ENCODE measurements at places on chromosomes 3 and 15.

- DNase-seq = no peak
Observed at GRCh38 chr3:13455644-13456043, 24.5 kb upstream of the HDAC11 start.

DNA sequence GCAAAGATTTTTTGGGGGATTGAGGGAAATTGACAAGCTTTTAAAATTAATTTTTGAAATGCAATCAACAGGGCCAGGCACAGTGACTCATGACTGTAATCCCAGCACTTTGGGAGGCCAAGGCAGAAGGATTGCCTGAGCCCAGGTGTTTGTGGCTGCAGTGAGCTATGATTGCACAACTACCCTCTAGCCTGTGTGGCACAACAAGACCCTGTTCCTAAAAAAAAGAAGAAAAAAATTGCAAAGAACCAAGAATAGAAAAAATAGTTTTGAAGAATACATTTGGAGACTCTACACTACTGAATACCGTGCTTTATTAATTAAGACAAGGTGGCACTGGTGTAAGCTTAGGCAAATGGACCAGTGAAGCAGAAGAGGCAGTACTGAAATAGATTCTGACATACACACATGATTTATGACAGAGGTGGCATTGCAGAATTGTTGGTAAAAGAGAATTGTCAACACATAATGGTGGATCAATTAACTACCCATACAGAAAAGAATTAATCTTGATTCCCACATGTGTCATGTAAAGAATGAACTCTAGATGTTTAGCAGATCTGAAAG lies 443.3 kb upstream of the ATP11B start:
- no peak for DNase-seq

- peak; percentile 25 for DNase-seq
Observed at GRCh38 chr15:75989045-75989444, 23.2 kb downstream of the NRG4 start.

- DNase-seq = no peak
Observed at GRCh38 chr15:83512459-83512858, 65.3 kb downstream of the SH3GL3 start.

DNA sequence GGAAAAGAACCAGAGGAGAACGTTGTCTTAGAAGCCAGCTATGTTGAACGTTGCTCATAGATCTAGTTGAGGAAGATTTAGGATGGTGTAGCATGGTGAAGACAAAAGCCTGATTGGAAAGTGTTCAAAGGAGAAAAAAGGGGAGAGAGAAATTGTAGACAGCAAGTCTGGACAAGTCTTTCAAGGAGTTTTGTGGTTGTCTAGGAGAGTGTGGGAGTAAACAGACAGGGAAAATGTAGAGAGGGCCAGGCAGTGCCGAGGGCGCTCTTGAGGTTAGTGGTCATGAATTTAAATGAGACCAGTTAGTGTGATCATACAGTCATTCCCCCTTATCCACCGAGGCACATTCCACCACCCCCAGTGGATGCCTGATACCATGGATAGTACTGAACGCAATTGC lies 167.5 kb upstream of the IL12A start:
- DNase-seq = no peak

- no peak for DNase-seq
Observed at GRCh38 chr3:177960722-177961121, 575.5 kb upstream of the KCNMB2 start.

DNA sequence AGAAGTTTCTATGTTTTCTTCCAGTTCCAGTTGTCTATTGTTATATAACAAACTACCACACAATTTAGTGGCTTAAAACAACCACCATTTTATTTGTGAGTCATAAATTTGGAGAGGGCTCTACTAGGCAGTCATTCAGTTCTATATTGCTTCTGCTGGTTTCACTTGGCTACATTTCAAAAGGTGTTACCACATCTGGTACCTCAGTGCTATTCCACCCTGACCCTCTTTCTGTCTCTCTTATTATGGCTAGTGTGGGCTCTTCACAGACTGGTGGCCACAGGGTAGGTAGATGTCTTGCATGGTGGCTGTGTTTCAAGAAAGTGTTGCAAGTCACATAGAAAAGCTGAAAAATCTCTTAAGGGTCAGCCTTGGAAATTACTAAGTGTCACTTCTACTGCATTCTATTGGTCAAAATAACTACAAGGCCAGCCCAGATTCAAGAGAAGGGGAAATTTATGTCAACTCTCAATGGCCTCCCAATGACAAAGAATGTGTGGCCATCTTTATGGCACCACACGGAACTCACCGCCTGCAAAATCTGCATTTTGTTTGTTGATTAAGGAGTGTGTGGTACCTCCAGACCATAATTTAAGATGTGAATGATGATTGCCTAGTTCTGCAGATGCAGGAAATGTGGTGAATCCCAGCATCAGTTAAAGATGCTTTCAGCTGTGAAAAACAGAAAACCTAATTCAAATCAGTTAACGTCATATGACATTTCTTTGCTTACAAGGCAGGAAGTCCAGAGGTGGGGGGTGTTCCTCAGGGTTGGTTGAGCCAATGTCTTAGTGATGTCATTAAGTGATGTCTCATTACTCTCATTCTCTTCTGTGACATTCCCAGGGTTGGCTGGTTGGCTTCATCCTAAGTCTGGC lies 105.8 kb upstream of the RASGRP1 start:
- no peak for DNase-seq

GRCh38 chr3:9206287-9206686 lies 43.2 kb downstream of the SRGAP3 start:
- DNase-seq = no peak

- DNase-seq = no peak
Observed at GRCh38 chr15:81271761-81272644, 51.9 kb downstream of the STARD5 start.

DNA sequence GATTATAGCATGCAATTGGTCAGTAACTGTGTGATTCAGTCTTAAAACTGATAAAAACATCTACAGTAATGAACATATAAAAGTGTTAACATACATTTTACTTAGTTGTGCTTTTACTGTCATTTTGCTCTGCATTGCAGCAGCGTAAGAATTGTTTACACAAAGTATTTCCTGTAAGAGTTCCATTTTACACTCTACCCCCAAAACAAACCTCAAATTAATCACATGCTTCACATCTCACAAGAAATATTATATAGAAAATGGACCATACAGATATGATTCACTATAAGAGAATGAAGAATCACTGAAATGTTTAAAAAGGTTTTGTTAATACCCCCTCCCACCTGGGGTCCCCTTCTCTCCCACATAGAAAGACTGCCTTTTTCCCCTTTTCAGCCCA lies 225.9 kb upstream of the LRRN1 start:
- DNase-seq = no peak

- no peak for DNase-seq
Observed at GRCh38 chr3:103991461-103992115, 1375.1 kb upstream of the ALCAM start.
